ENCODE measurements at places on chromosomes 7 and 10.
A peak's percentile ranks its signal among the peaks of the same experiment; 100 is the strongest.

GRCh38 chr10:72563327-72563932 is 62.4 kb downstream of the MICU1 start:
- DNase-seq: peak; percentile 14

- peak; percentile 26 for DNase-seq
Observed at GRCh38 chr10:11697718-11698527, 44.3 kb upstream of the ECHDC3 start.

DNA sequence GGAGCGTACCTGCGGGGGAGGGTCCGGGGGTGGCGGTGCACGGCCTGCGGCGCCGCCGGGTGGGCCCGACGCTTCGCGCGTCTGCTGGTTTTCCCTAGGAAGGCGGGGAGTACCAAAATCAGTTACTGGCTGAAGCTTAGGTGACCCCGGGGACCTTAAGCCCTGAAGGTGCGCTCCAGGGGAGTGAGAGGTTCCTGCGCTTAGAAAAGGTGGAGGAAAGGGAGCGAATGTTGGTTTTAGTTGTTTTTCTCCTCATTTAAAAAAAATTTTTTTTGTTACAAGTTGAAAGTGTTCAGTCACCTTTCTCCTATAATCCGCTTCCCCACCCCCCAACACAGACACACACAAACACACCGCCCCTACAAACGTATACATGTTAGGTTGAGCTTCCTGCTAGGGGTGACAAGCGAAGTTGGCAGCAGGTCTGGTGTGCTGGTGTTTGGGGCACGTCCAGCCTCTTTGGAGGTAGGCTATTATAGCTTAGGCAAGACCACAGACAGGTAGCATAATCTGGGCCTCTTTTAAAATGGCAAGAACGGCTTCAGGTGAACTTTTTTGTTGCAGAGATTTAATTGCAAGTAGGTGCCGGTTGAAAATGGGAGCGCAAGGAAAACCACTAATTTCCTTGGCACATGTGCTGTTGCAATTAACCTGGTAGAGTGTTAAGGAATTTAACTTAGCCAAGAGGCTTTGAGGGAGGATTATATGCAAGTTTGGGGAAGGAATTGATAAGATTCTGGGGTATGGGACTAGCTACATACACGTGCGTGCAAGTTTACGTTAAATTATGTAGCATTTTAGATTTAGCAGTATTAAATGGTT is 945 bp downstream of the ADD3 start:
- peak; percentile 45 for DNase-seq

- peak; percentile 66 for DNase-seq
Observed at GRCh38 chr7:44750921-44751571, 2.4 kb downstream of the ZMIZ2 start.

DNA sequence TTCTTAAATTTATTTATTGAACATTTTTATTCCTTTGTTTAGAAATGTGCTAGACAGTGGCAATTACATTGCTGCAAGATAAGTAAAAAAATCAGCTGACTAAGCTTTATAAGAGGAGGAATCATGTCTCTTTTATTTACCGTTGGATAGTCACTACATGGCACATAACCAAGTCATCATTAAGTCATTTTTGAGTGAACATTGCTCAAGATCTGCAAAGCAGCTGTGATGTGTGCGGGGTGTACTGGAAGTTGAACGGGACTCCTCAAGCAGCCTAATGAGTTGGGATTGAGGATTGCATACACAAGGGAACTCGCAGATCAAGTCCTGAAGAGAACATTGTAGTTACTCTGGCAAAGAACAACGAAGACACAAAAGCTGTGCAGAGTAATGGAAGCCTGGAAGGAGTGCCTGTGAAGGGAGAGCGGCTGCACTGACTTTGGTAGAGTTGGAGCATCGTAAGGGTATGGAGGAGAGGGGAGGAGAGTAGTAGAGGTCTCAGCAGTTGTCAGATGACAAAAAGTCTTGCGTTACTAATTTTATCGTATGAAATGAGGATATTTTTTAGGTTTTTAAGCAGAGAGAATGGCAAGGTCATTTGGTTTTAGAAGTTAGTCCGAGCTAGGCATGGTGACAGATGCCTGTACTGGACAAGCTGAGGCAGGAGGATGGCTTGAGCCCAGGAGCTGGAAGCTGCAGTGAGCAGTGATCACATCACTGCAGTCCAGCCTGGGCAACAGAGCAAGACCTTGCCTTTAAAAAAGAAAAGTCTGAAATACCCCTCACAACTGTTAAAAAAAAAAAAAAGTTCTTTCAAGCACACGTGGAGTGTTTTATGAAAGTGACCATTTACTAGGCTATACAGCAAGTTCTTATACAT is 95.1 kb downstream of the BMPR1A start:
- no peak for DNase-seq

DNA sequence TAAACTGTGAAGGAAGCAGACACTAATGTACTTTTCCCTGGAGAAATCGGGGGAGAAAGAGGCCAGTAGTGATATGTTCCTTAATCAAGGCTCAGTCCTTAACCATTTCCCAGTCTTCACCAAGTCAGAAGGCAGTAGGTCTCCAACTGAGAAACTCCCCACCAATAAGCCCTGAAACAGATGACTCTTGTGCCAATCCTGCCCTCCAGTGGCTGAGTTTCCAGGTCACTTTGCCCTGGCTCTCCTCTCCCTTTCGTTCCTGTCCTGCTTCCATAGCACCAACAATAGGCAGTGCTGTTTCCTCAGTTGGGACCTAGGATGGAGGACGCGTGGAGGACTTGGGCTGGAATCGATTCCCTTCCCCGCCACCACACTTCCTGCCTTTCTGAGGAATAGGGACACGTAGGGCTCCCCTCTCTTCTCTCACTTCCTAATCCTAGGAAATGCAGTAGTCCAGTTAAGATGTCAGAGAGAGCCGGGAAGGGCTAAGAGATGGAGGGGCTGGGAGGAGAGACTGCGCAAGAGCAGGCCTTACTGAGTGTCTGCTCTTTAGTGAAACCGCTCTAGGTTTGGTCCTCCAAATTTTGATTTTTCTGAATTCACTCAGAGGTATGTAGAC is 23.4 kb downstream of the ATOH7 start:
- peak; percentile 18 for DNase-seq

DNA sequence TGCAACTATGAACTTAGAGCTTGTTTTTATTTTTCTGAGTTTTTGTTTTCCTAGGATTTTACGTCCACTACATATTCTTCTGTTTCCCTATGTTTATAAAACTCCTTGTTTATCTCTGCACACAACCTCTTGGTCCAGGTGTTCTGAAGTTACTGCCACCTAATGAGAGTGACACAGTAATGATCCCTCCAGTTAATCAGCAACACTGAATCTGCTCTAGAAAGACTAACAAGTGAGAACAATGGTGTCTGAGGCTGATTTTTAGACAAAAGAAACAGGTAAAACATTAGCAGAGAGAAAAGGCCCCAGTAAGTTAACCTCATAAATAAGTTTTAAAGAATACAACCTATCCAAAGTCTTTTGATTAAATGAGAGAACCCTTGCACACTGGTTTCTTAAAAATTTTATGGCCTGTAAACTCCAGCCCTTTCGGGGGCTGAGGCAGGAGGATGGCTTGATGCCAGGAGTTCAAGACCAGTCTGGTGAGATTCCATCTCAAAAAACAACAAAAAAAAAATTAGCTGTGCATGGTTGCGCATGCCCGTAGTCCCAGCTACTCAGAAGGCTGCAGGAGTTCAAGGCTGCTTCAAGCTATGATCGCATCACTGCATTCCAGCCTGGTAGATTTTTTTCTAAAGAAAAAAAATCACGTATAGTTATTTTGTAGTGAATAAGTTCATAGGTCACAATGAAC is 397.6 kb downstream of the MAGI2 start:
- no peak for DNase-seq

- DNase-seq: no peak
Observed at GRCh38 chr10:120365872-120366271, 91.2 kb upstream of the PLPP4 start.

DNA sequence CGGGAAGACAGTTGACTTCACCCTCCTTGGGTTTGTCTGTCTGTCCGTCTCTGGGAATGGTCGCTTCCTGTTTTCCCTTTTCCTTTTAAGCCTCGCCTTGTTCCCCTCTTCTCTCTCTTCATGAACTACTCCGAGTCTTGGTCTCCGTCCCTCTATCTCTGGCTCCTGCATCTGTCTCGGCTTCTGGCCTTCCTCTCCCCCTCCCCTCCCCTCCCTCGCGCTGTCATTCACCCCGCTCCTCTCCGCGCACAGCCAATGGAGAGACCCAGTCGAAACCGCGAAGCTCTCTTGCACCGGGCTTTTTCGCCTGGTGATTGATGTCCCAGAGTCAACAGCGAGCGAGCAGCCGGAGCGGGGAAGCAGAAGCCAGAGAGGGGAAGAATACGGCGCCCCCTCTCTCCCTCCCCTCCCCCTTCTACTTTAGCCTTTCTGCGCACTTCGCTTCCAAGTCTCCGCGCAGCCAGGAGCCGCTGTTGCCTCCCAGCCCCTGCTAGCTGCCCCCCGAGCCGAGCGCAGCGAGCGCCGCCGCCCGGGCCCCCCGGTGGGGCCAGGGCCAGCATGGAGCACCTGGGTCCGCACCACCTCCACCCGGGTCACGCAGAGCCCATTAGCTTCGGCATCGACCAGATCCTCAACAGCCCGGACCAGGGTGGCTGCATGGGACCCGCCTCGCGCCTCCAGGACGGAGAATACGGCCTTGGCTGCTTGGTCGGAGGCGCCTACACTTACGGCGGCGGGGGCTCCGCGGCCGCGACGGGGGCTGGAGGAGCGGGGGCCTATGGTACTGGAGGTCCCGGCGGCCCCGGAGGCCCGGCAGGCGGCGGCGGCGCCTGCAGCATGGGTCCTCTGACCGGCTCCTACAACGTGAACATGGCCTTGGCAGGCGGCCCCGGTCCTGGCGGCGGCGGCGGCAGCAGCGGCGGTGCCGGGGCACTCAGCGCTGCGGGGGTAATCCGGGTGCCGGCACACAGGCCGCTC is at the start of gene TLX1:
Gene TLX1 (plus strand): TSS at position 317 of the 978 bp plus-strand sequence. CDS start 242 bp downstream, at position 559.
- DNase-seq: no peak

- no peak for DNase-seq
Observed at GRCh38 chr10:58818900-58819299, 306.2 kb downstream of the BICC1 start.
